A549 treated with Hydrocortisone at 1 μM for 4 hours (cell line): ENCODE measurements at places on chromosomes 16 and 17. TPM values are rescaled to one million over a fixed set of nuclear protein-coding genes. Genes with fewer than 3 reads are reported as not detected.

FOXF1 gene
- total RNA-seq, result 0.03 TPM in 2 of 5 replicates, not detected in the others

KCNH4 gene
- 0.20 to 0.36 TPM (median 0.35 TPM) in 5 replicates for total RNA-seq

AOC3 gene
- 1.1 to 2.1 TPM (median 1.4 TPM) in 5 replicates for total RNA-seq

CDRT15L2 gene
- not detected in 5 replicates for total RNA-seq

APOH gene
- 4.3 to 6.0 TPM (median 5.0 TPM) in 5 replicates for total RNA-seq

ITGB4 gene
- 88.7 to 126 TPM (median 108 TPM) in 5 replicates for total RNA-seq
